CD14-positive monocyte (primary cell): ENCODE measurements at places on chromosomes 6 and 20.
A peak's percentile ranks its signal among the peaks of the same experiment; 100 is the strongest.

DNA sequence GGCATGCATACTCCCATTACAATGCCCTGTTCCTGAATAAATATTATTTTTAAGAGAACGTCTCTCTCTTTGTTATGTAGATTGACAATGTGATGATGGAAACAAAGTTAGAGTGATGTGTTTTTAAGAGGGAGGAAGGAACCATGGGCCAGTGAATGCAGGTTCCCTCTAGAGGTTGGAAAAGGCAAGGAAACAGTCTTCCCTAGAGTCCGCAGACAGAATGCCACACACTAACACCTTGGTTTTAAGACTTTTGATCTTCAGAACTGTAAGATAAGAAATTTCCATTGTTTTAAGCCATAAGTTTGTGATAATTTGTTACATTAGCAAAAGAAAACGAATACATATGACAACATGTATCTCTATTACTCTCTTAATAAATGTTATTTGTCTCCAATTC, 4.7 kb upstream of the CENPW start:
- no peak for DNase-seq

DNA sequence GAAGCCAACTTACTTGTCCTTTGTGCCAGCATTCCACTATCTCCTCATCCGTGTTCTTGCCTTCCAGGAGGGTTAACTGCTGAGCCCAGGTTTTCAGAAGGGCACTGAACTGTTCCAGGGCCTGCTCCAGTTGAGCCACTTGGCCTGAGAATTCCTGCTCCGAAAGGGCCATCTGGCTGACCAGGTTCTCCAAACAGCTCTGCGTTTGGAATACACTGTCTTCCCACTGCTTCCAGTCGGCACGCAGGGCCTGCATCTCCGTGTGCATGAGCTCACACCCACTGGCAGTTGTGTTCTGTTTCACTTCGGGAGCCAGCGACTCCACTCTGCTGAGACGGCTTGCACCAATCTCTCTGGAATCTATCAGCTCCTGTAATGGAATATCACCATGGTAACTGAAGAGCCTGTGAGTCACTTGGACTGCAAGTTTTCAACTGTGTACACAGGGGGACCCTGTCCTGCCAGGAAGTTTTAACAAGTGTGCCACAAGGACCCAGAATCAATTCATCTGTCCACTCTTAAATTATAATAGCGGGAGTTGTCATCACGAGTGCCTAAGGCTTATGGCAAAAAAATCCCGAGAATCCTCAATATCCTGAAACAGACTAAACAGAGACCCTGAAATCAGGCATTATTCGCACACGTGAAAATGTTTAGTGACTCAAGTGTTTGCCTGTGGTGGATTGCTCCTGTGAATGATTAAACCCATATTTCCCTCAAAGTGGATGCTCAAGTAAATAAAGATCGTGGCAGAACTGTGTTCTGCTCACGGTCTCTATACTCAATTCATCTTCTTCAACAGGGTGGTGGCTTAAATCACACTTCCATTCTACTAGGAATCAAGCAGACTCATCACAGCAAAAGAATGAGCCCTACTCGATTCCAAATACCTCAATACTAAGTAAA, 255.9 kb downstream of the SYNE1 start:
- no peak for DNase-seq

DNA sequence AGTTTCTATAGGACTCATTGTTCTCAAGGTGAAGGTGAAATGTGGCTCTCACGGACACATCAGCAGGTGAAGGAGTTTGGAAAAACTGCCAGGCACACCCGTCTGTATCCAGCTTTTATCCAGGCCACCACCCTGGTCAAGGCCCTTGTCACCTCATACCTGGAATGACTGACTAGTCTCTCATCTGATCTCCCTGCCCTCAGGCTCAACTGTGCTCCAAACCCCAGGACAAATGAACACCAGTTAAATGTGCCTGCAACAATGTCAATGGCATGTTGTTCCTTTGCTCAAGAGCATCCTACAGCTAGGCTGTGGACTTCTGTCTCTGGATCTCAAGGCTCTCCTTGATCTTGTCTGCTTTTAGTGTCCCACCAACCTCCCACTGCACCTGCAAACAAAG, 47.6 kb upstream of the DSP start:
- DNase-seq = no peak

GRCh38 chr20:47008842-47009518, 114.3 kb downstream of the EYA2 start:
- no peak for DNase-seq

DNA sequence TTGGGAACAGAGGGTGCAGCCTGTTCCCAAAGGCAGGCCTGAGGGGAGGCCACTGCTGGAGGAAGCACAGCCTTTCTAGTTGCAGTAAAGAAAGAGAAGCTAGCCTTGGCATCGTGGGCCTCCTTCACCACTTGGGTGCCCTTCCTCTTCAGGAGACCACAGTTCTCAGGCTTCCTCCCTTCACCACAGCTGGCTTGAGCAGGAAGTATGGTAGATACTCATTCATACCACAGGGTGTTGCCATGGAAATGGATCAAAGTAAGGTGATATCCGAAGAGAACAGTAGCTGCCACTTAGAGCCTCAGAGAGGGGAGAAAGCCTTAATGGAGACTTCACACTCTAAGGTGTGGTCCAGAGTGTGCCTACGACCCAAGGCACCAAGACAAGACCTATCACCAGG, 120.4 kb upstream of the RIPOR2 start:
- DNase-seq = peak; percentile 61

DNA sequence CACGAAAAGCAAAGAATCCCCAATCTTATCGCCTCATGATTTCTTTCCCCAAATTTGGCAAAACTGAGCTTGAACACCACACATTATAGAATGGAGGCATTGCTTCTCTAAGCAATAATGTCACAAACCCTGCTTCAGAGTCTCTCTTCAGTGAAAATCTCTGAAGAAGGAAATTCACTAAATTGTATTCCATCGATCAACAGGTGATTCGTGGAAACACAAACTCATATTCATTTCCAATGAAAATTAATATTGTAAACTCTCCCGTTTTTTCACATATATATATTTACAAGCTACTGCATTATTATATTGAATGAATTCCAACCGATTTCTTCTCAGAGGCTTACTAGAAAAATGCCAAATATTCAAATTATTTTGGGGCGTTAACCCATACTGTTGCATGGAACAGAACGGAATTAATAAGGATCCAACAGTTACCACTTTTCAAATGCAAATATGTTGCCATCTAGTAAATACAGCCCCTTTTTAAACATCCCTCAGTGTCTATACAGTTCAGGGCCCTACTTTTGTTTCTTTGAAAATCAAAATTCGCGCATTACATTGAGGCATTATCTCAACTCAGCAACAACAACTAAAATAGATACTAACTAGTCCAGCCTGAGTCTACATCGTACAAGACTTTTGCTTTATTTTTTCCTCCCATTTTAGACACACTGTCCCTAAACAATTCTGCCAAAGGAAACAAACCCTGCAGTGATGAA, 1.3 kb downstream of the KIF13A start:
- DNase-seq = no peak

GRCh38 chr20:17679941-17680835, 1.9 kb downstream of the RRBP1 start:
- DNase-seq = peak; percentile 59

GRCh38 chr6:133340557-133340956, 99.4 kb downstream of the EYA4 start:
- no peak for DNase-seq
